ENCODE measurements at places on chromosomes 12 and 14. TPM values are rescaled to one million over a fixed set of nuclear protein-coding genes. Genes with fewer than 3 reads are reported as not detected.

- no peak for DNase-seq
Measured at GRCh38 chr14:90345239-90345557, 13.5 kb upstream of the NRDE2 start.

GRCh38 chr12:18681818-18682217 lies 56.0 kb downstream of the PLCZ1 start:
- DNase-seq: no peak

DNA sequence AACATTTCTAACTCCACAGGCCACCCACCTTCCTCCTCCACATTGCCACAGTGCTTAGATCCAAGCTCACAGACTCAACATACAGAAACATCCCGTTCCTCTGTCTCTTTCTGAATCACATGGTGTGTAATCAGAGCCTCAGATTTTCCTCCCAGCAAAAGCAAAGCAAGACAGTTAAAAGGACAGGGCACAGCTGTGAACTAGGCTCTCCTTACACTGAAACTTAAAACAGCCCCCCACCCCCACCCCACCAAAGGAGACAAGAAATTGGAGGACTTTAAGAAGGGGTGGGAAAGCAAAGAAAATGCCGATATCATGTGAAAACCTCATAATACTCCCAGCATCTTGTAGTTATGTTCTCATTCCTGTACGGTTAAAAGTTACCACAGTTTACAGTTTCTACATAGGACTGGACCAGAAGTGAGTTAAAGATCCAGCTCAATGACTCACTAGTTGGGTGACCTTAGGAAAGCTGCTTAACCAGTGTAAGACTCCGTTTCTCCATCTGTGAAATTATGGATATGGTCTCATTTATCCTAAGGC lies 4.8 kb downstream of the YBX3 start:
- DNase-seq: no peak

DNA sequence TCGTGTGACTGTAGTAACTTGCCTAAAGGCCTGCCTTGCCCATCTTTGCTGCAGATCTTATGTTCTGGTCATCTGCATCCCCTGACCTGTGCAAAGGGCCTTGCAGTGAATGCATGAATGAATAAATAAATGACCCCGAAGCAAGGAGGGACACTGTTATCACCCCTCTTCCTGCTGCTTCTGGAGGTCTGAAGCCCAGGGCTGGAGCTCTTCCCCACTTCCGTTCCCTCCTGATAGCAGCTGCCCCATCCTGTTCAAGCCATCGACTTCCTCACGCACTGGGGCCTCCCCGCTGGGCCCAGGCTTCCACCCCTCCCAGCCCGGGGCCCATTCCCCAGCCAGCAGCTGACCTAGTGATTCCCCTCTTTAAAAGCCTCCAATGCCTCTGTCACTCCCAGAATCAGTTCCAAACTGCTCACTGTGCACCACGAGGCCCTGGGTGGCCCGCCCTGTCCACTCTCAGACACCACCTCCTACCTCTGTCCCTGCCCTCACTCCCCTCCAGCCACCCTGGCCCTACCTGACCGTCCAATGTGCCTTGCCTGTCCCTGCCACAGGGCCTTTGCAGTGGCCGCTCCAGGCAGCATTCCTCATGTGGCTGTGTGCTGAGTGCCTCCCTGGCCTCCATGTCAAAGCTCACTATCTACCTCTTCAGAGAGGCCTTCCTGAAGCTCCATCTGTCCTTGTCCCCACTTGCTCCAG lies 78.6 kb downstream of the SCARB1 start:
- no peak for DNase-seq

- DNase-seq: no peak
Measured at GRCh38 chr14:61418746-61419145, 97.4 kb downstream of the PRKCH start.

DNA sequence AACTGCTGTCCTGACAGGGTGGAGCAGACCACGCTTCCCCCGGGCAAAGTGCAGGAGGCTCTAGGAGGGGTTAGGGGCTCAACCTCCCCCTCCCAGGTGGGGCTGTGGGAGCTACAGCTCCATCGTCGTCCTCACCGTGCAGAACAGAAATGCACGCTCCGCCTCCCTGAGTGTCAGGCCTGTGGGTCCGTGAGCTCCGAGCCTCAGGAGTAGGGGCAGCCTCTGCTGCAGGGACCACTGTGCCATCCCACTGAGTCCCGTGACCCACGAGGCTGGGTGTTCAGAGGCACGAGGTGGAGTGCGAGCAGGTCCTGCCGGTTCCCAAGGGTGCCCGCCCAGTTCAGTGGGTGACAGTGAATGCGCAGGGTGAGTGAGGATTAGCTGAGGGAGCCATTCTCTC lies 48.6 kb downstream of the CACNA1C start:
- DNase-seq: no peak

DNA sequence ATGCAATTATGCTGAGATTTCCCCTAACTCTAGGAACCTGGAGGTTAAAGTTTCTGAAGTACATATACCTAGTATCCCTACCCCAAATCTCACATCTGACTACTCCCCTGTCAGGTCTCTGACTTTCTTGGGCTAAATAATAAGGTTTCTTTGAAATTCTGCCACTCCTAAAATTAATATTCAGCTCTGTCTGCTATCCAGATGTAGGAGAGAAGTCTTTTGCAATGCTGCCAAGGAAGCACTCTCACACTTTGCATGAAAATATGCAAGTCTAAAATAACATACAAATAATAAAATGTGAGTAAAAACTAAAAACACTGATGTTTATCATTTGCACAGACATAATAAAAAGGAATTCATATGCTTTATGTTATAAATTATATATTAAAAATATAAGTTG lies 196.9 kb upstream of the LRFN5 start:
- DNase-seq: no peak

DNA sequence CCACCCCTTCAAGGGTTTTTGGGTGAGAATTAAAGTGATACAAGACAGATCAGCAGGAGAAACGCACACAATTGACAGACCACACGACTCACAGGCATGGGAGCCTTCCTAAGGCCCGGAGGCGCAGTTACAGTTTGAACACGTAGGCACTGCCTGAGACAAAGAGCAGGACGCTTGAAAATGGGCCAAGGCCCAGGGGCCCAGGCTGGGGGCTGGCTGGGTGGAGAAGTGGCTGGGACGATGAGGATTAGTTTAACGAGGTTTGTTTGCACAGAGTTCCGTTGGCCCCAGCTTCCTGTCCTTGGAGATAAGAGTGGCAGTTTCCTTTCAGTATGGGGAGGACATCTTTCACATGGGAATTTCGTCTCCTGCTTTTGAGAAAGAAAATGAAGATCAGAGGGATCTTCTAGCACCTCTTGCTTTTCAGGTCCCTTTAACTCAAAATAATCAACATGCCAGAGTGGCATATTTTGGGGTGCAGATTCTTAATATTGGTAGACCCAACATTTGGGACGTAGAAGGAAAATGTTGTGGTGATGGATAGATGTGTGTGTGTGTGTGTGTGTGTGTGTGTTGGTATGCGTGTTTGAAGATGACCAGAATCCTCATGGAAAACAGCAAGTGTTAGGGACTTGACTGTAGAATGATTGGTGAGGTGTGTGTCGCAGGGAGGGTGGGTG lies 44.6 kb downstream of the DLK1 start:
- DNase-seq: no peak

- DNase-seq: no peak
Measured at GRCh38 chr12:129700036-129700435, 203.8 kb downstream of the TMEM132D start.

DNA sequence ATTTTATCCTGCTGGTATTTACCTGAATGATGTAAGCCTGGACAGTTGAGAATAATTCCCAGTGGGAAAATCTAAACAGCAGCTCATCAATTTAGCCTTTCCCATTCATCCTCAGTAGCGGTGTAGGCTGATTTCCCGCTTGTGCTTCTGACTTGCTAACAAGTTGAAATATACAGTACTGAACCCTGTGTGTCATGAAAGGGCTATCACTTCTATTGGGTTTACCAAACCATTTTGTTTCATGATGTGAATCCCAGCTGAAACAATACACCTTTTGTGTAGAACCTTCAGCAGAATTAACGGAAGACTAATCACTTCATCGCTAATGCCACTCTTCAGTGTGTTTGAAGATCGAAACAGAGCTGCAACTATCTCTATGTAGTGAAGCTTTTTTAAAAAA lies 88.4 kb downstream of the POLR3B start:
- DNase-seq: no peak

- no peak for DNase-seq
Measured at GRCh38 chr12:130421896-130422295, 84.2 kb downstream of the PIWIL1 start.

GRCh38 chr14:83614956-83615355 lies 1915.0 kb upstream of the FLRT2 start:
- no peak for DNase-seq

Gene ACACB
- 33.9 TPM for polyA plus RNA-seq
